Smooth muscle cell of the pulmonary artery (primary cell): ENCODE measurements at places on chromosomes 7 and 10. TPM values are rescaled to one million over a fixed set of nuclear protein-coding genes. Genes with fewer than 3 reads are reported as not detected.

The LRRC61 gene
- 0.26 and 0.36 TPM in 2 replicates for total RNA-seq

The ENO4 gene
- total RNA-seq: 0.07 and 0.13 TPM in 2 replicates

The VSTM4 gene
- 2.8 and 8.2 TPM in 2 replicates for total RNA-seq

The ZFAND2A gene
- total RNA-seq: 12.2 and 13.6 TPM in 2 replicates

The CFAP46 gene
- 0.20 and 0.26 TPM in 2 replicates for total RNA-seq

The AP4M1 gene
- 16.0 and 21.3 TPM in 2 replicates for total RNA-seq

The SUN3 gene
- not detected in 2 replicates for total RNA-seq

The LRIT1 gene
- total RNA-seq: not detected in 2 replicates

The C10orf90 gene
- 0.13 and 0.26 TPM in 2 replicates for total RNA-seq

The DLX5 gene
- total RNA-seq: 0.33 and 0.89 TPM in 2 replicates

The CFAP70 gene
- 1.2 TPM in 2 replicates for total RNA-seq

The GALNT17 gene
- 0.13 TPM in 1 of 2 replicates, not detected in the other for total RNA-seq

The ADAM8 gene
- 1.5 and 2.7 TPM in 2 replicates for total RNA-seq

The HHEX gene
- total RNA-seq: 2.1 and 9.2 TPM in 2 replicates

The H2BK1 gene
- not detected in 2 replicates for total RNA-seq

The ANKRD22 gene
- total RNA-seq: 0.07 TPM in 1 of 2 replicates, not detected in the other

The CCDC126 gene
- total RNA-seq: 8.3 and 8.7 TPM in 2 replicates

The FRG2B gene
- total RNA-seq: not detected in 2 replicates

The ANKRD61 gene
- 0.13 TPM in 1 of 2 replicates, not detected in the other for total RNA-seq

The SCART1 gene
- 2.5 and 2.8 TPM in 2 replicates for total RNA-seq

The ASB4 gene
- total RNA-seq: not detected in 2 replicates

The POLR2J2 gene
- total RNA-seq: 3.2 and 3.7 TPM in 2 replicates

The MRLN gene
- not detected in 2 replicates for total RNA-seq
